ENCODE measurements at places on chromosomes 4 and X.

DNA sequence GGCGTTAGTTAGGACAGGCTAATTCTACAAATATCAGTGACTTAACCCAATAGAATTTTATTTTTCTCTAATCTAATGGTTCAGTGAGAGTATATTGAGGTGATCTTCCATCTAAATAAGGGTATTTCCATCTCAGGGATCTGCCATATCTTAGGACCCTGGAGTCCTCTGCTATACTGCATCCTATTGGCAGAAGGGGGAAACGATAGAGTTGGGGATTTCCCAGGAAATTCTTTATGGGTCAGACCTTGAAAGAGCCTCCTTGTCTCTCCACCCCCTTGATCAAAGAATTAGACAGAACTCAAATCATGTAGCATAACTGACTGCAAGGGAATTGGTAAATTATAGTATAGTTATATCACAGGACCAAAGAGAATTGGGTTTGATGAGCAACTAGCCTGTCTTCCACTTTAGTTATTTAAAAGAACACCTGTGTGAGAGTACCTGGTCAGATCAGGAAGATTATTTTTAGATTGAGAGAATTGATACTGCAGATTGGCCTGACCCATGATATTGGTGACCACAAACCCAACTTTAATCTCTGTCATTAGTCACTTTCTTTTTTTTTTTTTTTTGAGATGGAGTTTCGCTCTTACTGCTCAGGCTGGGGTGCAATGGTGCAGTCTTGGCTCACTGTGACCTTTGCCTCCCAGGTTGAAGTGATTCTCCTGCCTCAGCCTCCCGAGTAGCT lies 25.6 kb downstream of the SMARCA5 start:
- no peak for DNase-seq

GRCh38 chr4:149823769-149824221 lies 8.2 kb upstream of the IQCM start:
- DNase-seq = no peak

DNA sequence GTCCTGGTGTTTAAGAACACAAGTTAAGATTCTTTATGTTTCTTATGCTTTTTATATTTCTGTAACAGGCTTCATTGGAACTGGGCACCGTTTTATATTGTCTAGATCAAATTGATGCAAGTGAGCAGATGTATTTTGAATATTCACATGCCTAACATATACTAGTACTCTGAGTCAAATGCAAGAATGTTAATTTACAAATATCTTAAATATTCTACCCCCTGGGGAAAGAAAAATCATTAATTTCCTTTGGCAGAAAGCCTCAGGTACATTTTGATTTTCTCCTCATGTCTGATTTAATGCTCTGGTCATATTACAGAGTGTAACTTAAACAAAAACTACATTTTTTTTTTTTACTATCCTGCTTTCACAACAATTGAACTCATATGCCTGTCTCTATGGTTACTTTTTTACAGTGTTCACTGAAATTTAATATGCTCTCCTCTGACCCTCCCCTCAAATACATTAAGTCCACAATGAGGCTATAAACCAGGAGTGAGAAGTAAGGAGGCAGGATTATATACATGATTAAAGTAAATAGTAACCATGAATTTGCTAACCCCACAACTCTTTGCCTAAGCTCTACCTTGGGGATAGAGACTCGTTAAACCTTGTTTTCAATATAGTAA lies 2.4 kb upstream of the NSUN7 start:
- no peak for DNase-seq

DNA sequence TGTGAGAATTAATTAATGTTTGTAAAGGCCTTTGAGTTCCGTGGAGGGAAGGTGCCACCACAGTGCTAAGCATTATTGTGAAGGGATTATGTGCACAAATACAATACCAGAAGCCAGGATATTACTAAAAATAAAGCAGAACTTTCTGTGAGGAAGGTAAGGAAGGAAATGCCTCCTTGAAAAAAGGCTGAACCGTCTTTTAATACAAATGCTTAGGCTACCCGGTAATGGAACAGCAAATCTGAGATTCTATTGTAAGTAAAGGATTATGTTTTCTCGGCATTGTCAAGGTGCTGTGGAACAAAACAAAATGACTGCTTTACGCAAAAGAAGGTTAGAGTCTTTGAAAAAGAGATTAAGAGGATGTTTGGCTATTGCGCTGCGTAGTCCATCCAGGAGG lies 57.9 kb upstream of the SPRY1 start:
- no peak for DNase-seq

DNA sequence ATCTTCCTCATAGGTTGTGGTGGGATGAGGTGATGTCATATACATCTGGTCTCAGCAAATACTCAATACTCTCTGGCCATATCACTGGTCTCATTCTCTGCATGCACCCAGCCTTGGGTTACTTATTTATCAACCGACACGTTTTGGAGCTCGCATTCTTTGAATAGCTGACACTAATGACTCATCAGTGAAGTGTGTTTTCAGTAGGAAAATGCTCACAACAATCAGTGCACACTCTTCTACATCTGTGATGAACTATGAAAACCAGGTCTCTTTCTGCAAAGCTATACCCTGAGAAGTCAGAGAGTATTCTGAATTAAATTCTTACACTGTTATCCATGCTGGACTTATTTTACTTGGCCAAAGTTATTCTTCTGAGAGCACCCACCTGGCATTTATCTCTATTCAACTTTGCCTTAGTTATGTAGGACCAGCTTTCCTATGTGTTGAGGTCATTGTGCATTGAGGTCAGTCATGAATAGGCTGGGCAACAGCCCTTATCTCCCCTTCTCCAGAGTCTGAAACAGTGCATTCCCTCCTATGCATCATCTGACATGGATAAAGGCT lies 58.7 kb upstream of the DHX15 start:
- no peak for DNase-seq

DNA sequence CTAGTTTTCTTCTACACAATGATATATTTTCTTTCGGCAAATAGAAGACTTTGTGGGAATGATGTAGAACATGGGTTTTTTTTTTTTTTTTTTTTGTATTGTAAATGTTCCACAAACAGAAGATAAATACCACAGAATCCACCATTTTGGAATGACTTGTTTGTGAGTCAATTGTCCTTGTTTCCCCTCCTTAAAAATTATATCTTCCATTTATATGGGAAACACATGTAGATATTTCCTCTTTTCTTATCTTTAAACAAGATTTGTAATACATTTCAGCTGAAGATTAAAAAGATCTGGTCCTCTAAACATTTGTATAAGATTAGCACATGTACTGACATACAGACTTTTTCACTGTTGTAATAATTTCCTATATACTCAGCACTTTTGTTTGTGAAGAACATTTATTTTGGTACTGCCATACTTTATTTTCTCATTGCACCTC lies 304.6 kb downstream of the SPRY1 start:
- DNase-seq = no peak

DNA sequence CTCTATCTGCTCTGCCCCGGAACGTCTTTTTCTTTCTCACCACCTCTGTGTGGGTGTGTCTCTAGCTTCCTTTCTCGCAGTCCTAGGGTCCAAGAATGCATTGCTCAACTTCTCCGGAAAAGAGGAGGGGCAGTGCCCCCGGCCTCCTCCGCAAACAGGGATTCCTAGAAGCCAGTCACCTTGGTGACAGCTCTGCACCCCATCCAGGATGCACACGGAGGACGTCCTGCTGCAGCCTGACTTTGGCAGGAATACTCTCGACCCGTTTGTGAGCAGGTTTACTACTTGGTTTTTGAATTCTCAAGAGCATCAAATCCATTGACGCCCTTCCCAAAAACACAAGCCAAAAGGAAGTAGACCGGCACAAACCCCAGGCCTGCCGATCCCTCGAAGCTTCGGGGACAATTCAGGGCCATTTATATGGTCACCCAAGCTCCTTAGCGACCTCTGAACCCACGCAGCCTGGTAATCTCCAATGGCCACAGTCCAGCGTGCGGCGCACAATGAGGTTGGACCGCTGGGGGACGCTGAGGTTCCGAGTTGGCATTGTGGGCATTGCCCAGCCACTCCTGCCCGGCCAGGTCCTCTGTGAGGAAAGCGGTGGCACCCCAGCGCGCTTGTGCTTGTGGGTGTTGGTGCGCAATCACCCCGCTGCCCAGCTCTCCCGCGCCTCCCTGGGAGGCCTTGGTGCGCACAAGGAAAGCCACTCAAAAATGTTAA lies 9.8 kb downstream of the NKX3-2 start:
- DNase-seq = no peak

GRCh38 chr4:140240237-140240636 lies 86.3 kb upstream of the MAML3 start:
- DNase-seq = no peak

DNA sequence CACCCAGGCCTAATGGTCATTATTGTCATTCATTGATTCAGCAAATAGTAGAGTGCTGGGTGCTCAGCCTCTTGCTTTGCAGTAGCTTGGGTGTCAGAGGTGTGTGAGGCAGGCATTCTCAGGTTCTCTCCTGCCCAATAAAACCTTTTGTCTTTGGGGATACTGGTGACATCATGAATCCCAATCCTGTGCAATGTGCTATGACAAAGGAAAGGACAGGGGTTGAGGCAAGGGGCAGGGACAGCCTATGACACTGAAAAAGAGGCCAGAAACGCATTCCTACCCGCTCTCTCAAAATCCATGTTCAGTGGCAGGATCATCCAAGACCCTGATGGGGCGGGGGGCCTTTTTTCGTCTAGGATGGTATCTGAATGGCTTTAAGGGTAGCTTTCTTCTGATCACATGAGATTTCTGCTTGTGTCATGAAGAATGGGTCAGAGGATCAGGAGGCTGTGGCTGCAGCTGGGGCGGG lies 1.5 kb upstream of the FAM193A start:
- DNase-seq = no peak

GRCh38 chr4:26238778-26239679 lies 81.8 kb upstream of the RBPJ start:
- no peak for DNase-seq

Measured in stimulated activated CD4-positive, alpha-beta T cell treated with anti-CD3 and anti-CD28 coated beads, Interleukin-2, amount 100 ng/mL, for 4 hours (primary cell).